ENCODE measurements at places on chromosomes 12 and 14.

DNA sequence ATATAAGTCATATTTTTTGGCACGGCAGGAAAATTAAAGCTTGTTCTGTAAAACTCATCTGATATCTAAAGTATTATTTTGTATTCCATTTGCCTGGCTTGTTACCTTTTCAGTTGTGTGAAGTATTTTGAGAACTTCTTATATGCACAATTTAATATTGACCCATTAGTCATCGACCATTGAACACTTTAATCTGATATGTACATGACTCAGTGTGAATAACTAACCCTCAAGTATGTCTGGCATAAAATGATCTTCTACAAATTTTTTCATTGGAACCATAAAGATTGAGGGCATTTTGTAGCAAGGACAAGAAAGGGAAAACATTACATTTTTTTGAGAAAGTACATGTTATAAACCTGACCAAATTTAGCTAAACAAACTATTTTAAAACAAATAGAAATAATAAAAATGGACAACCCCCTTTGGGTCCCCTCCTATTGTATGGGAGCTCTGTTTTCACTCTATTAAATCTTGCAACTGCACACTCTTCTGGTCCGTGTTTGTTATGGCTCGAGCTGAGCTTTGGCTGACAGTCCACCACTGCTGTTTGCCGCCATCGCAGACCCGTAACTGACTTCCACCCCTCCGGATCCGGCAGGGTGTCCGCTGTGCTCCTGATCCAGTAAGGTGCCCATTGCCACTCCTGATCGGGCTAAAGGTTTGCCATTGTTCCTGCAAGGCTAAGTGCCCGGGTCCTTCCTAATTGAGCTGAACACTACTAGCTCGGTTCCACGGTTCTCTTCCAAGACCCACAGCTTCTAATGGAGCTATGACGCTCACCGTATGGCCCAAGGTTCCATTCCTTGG lies 118.8 kb downstream of the SLC6A15 start:
- DNase-seq: no peak

DNA sequence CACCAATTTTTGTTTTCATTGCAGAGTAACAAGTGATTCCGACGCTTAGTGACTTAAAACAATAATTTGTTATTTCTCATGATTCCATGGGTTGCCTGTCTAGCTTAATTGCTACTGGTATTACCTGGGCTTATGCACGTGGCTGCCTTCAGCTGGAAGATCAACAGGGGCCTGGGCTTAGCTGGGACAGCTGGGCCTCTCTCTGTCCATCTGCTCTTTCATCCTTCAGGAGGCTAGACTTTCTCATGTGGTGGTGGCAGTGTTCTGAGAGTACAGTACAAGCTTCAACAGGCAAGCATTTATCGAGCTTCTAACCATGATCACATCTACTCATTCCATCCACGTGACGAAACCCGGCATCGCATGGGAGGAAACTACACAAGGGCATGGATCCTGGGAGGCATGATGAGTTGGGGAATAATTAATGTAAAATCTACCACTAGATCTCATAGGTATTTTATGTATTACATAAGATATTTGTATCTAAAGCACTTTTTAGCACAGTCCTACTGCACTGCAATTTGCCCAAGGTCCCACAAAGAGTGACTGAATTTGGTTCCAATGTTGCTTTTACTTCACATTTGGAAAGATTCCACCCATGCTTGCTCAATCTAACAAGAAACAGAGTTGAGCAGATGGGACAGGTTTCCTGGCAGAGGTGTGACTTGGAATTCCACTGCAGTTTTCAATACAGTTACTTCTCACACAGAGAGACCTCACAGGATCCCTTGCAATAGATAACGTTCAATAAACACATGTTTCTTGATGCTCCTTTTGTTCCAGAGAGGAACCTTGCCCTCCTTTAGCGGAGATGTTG lies 153.1 kb upstream of the FRMD6 start:
- no peak for DNase-seq

GRCh38 chr12:65946821-65947220 lies 122.5 kb downstream of the HMGA2 start:
- no peak for DNase-seq

- peak; percentile 74 for DNase-seq
Measured at GRCh38 chr14:51006781-51007211, 62.5 kb upstream of the PYGL start.

- DNase-seq: no peak
Measured at GRCh38 chr12:131223171-131223761, 269.6 kb downstream of the ADGRD1 start.

- DNase-seq: no peak
Measured at GRCh38 chr14:22627506-22628263, 16.5 kb downstream of the OR6J1 start.

DNA sequence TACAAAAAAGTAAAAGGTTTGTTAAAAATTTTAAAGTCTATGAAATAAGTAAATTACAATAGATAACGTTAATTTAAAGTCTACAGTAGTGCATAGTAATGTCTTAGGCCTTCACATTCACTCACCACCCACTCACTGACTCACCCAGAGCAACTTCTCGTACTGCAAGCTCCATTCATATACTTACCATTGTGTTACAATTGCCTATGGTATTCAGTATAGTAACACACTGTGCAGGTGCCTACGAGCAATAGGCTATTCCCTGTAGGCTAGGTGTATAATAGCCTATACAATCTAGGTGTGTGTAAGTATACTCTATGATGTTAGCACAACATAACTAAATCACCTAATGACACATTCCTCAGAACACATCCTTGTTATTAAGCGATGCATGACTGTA lies 435.3 kb upstream of the TMTC1 start:
- no peak for DNase-seq
